ENCODE measurements at places on chromosomes 12 and 14.
A peak's percentile ranks its signal among the peaks of the same experiment; 100 is the strongest.

DNA sequence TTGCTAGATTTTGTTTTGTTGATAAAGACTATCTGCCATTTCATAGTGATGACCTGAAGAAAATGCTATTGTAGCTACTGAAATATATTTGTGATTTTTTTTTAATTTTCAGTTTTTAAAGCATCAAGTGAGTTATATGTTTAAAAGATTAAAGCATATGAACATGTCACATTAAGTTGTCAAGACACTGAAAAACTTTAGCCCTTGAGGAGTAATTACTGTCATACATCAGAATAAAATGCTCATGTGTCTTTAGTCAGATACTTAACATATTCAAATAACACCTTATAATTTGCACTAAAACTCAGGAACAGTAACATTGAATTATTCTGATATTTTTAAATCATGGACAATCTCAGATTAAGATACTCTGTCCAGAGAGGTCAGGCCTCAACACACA lies 108.1 kb upstream of the ATXN7L3B start:
- no peak for DNase-seq

DNA sequence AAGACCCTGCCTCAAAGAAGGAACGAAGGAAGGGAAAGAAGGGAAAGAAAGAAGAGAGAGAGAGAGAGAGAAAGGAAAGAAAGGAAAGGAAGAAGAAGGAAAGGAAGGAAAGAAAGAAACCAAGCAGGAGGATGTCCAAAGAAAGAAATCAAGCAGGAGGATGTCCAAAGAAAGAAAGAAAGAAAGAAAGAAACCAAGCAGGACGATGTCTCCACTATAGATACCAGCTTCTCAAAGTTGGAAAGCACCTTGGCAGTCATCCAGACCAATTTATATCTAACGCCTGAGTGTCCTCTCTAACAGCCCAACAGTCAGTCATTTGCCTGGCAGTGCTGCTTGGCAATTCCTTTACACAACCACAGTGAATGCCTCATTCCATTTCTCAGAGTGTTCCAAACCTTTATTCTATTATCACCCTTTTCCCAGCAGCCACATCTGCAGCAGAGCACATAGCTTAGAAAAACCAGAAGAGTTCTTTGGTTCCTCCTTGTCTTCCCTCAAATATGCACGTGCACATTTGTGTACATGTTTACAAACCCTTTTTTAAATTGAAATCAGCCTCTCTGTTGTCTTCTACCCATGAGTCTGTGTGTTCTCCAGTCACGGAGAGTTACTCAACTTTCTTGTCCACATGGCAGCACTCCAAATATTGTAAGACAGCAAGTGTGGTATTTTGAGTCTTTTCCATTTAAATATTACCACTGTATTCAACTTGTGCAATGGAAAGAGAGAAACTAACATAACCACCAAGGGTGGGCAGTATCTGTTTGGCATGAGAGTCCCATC lies 138.4 kb downstream of the STXBP6 start:
- no peak for DNase-seq

GRCh38 chr14:38226366-38226765 lies 18.7 kb downstream of the SSTR1 start:
- DNase-seq: no peak

GRCh38 chr12:80702889-80703805 lies 4.3 kb upstream of the MYF6 start:
- DNase-seq: no peak

DNA sequence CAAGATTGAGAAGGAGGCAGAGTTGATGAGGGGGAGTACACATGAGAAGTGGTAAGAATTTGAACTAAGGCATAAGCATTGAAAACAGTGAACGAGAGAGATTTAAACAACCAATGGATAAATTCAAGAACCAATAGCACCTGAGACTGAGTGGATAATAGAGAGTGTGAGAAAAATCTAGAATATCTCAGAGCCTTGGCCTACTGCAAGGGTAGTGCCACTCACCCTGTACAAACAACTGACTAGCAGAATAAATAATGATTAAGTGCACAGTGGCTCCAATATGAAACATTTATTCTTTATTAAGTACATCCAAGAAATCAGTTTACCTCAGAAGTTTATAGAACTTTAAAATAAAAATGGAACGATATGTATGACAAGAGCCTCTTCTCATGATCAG lies 54.4 kb downstream of the CAPS2 start:
- DNase-seq: no peak

DNA sequence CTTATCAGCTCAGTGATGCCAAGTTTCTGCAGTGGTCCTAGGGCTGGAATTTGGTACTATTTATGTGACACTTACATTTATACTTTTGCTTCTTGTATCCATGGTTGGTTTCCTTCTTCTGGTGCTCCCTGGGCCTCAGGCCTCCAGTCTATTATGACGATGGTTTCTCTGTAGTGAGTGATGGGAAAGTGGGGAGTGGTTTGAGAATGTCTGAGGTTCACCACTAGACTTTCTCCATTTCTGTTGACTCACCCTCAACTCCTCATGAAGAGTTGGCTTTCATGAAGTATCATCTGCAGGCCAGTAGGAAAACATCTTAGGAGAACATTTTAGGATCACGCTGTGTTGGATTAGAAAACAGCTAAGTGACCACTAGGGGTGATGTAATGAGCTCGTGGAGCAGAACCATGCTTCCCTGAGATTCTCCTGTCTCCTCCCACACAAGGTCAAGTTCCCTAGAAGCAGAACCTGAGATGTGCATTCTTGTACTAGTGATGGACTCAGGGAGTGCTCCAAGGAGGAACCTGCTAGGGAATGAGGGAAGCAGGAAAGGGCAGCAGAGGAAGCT lies 32.1 kb downstream of the RPH3A start:
- no peak for DNase-seq

DNA sequence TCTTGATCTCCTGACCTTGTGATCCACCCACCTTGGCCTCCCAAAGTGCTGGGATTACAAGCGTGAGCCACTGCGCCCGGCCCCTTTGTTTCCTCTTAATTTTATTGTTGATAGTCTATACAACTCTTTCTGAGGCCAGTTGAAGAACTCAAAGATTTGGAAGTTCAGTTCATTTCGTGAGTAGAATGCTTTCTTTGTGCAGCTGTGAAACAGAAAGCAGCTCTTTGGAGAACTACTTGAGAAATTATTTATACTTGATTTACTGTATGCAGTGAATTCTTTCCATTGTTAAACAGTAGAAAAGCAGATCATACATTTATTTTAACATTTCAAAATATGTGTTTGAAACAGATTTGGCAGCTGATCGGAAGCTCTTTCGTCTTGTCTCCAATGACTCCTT lies 69.3 kb downstream of the PCNX1 start:
- DNase-seq: no peak

DNA sequence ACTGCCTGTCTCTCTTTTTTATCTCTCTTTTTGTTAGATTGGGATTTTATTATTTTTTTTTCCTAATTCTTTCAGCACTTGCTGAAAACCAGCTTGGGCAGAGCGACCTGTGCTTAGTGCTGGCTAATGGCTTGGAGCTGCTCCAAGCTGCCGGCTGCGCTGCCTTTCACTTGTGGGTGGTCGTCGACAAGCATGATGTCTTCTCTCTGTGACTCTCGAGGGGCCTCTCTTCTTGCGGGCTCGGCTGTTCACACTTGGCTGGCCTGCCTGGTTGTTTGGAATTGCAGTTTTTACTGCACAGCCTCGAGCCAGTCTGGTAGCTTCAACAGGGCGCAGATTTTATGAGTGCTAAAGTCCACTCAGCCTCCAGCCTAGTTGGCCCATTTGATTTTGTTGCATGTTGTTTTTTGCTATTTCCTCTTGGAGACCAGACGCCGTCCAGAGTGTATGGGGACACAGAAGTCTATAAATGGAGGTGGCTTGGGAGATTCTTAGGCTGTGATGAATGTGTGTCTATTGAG lies 18.6 kb downstream of the TPCN1 start:
- no peak for DNase-seq

GRCh38 chr14:42198010-42198409 lies 591.3 kb downstream of the LRFN5 start:
- no peak for DNase-seq

DNA sequence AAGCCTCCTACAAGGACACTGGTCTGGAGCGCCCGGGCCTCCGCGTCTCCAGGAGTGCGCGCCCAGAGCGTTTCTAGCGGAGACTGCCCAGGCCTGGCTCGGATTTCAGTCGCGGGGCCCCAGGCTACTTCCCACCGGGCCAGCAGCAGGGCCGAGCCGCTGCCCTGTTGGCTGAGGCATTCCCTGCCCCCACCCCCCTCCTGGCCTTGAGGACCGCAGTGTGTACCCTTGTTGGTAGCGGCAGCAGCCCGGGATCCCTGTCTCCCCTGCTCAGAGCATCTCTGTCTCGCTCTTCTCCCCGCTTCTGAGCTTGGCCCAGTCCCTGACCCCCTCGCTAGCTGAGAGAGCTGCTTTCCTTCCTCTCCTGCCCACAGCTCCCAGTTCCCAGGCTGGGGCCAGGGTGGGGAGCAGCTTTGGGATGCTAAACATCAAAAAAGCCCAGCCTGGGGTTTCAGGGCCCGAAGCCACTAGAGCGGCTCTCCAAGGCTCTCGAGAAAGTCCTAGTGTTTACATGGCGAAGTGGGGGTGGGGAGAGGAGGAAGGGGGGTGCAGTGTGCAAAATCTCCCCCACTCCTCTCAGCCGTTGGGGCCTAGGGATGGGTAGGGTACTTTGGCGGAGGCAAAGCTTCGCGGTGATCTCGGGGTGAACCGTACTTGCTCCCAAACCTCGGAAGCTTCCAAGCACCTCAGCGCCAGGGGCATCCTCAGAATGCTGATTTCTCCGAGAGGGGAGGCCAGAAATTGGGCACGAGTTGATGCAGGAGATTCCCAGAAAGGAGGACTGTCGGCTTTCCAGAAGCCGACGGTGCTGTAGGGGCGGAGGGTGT lies 6.4 kb downstream of the NKX2-1 start:
- no peak for DNase-seq

DNA sequence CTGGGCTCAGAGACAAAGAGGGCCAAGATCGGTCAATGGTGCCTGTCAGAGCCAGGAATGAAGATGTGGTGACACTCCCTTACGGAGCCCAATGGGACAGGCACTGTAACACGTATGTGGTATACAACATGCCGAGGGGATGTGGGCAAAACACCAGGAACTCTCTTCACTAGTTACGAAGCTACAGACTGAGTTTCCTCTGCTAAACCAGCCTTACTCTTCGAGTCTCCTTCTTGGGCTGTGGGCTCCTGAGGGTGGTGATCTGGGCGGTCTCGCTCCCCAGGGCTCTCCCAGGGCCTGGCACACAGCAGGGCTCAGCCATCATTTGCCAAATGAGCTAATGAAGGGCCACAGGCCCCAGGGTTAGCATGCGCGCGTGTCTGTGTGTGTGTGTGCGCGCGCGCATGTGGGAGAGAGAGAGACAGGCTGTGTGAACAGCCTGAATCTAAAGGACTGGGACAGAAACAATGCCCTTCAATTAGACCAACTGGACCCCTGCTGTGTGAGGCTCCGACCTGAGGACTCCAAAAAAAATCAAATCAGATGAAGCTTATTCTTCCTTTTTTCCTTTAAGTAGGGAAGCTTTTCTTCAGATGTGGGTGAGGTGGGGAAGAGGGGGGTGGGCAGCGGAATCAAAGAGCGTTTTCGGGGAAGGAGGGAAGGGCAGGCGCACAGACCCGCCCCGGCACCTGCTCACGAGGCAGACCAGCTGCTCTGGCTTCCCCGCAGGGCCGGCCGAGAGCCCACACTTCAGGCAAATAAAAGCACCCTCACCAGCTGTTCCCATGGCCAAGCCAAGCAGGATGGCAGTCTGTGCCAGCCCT lies 42.5 kb downstream of the CCDC88C start:
- no peak for DNase-seq

DNA sequence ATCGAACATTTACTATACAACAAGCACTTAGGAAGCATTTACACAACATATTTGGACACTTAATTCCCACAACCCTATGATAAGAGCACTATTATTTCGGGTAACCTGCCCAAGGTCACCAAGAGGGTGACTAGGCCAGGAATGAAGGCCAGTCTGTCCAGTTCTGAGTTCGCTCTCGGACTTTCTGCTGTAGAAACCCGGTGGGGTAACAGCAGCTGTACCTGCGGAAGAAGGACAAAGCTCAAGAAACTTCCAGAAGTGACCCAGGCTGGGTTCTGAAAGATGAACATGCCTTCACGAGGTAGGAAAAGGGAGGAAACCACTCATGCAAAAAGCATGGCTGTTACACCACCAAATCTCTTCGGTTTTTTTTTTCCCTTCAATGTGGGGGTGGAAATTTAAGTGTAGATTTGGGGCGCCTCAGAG lies 10.8 kb downstream of the PLA2G1B start:
- DNase-seq: no peak

GRCh38 chr12:6970096-6970527 lies 352 bp downstream of the PHB2 start:
- DNase-seq: peak; percentile 23

DNA sequence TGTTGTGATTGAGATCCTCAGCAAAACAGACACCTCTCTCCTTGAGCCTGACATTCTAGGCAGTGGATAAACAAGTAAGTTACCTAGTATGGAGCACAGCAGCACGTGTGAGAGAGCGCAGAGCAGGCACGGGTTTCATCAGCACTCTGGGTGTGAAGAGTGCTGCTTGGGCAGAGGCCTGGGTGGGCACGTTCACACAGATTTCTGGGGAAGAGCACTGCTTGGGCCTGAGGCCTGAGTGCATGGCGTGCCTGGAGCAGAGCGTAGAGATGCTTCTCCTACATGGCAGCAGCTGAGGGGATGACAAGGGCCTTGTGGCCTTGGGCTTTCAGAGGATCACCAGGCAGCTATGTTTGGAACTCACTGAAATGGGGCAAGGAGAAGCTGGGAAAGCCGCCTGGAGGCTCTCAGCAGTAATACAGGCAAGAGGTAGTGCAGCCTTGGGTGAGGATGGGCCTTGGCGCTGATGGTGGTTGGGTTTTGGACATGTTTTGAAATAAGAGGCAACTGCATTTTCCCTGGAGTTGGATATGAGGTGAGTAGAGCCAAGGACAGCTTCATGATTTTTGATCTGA lies 17.6 kb downstream of the CKB start:
- DNase-seq: no peak

DNA sequence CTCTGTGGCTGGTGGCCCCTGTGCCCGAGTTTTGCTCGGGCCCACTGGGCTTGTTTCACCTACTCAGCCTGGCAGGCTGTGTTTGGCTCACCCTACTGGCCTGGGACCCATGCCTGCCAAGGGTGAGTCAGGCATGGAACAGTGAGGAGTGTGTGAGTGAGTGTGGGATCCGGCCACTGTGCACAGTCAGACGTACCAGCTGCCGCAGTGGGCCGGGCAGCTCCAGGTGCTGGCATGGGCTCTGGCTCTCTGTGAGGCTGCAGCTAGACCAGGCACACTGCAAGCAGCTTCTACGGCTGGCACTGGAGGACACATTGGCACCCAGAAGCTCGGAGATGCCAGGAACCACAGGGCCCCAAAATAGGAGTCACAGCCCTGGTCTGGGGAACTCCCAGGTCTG lies 40.6 kb downstream of the HSD17B6 start:
- DNase-seq: no peak

DNA sequence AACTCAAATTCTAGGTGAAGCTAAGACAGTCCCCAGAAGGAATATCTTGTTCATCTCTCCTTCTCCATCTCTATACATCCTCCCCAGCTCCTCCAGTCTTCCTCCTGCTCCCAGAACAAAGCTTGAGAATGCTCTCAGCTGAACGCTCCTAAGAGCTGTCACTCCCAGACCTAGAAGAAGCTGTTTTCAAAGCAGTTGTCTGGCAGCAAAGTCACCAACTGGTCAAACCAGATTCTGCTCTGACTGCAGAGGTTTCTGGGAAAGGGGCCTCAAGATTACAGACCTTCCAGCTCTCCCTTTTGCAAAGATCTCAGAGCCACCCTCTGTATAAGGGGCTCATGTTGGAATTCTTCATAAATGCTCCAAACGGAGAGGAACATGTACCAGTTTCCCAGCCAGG lies 9.6 kb upstream of the HSPB8 start:
- DNase-seq: no peak

All from activated CD4-positive, alpha-beta T cell treated with anti-CD3 and anti-CD28 coated beads, Interleukin-2, amount 50 U/mL, for 4 hours (primary cell).